ENCODE measurements at places on chromosomes 12 and 14.

DNA sequence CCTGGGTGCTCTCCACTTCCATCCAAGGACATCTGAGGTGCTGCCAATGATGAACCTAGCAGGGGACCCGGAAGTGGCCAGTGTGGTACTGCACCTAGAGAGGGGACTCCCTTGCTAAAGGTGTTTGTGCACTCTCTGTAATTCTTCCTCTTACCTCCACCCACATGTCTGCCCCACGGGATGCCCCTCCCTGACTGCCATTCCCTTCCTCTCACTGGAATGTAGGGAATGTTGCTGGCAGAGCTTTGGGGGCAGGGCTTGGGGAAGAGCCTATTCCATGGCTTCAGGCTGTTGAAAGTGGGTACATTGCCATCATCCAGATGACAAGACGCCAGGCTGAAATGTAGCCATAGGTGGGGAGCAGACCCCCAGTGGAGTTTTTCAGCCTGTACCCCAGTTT is 153.2 kb downstream of the SMOC1 start:
- no peak for DNase-seq

- DNase-seq: no peak
Measured at GRCh38 chr14:78652727-78653126, 482.6 kb downstream of the NRXN3 start.

GRCh38 chr12:123879101-123879500 is 93.5 kb downstream of the CCDC92 start:
- no peak for DNase-seq

GRCh38 chr12:5807514-5808219 is 137.4 kb downstream of the ANO2 start:
- no peak for DNase-seq
